ENCODE measurements at places on chromosomes 5 and 9. TPM values are rescaled to one million over a fixed set of nuclear protein-coding genes. Genes with fewer than 3 reads are reported as not detected.

GRCh38 chr5:98999631-99000030 lies 70.8 kb upstream of the CHD1 start:
- no peak overlapping the region for H3K4me3 ChIP-seq
- no peak for DNase-seq
- no peaks in the 10 kb centered on the region for H3K36me3 ChIP-seq
- no peak overlapping the region for H3K27ac ChIP-seq
- no peaks in the 10 kb centered on the region for H3K4me1 ChIP-seq

GRCh38 chr9:27653246-27653645 lies 80.0 kb upstream of the C9orf72 start:
- H3K27me3 ChIP-seq = no peaks in the 10 kb centered on the region
- H3K4me3 ChIP-seq = no peak overlapping the region
- H3K27ac ChIP-seq = no peak overlapping the region
- no peaks in the 10 kb centered on the region for H3K4me1 ChIP-seq

Gene FOXI1
- total RNA-seq = not detected

DNA sequence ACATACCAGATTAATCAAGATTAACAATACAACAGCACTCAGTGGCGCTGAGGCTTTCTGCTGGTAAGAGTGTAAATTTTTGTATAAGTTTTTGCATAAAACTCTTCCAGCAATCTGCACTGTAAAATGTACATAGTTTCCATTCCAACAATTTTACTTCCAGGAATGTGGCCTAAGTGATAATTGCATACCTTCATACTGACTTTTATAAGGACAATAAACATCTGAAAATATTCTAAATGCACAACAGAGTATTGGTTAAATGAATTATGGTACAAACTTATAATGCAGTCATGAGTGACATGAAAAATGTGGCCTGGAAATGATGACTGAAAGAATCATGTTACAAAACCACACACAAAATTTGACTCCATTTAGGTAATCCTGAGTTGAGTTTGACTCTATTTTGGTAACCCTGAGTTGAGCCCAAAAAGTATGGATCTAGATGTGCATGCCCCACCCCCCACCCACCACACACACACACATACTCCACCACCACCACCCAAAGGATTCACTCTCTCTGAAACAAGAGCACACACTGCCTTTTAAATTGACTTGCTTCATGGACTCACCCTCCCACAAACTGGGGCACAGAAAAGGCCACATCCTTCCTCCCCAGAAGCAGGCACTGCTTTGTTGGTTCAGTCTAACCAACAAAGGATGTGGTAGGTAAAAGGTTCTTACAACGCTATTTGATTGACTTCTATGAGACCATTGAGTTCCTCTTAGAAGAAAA lies 137.6 kb downstream of the SUSD1 start:
- H3K27me3 ChIP-seq = no peaks in the 10 kb centered on the region
- no peak for DNase-seq
- no peak overlapping the region for H3K4me3 ChIP-seq
- no peak overlapping the region for H3K27ac ChIP-seq
- H3K4me1 ChIP-seq = no peaks in the 10 kb centered on the region
- H3K36me3 ChIP-seq = no peaks in the 10 kb centered on the region

Gene INVS
- total RNA-seq = 46.0 TPM

Gene SLC36A2
- total RNA-seq = not detected

Gene PCDHA3
- total RNA-seq = 1.2 TPM

- H3K4me1 ChIP-seq = no peaks in the 10 kb centered on the region
- peak overlapping the region; percentile 98 for H3K27ac ChIP-seq
- peak overlapping the region; percentile 69 for H3K4me3 ChIP-seq
- no peaks in the 10 kb centered on the region for H3K27me3 ChIP-seq
- peak; percentile 6 for DNase-seq
- H3K36me3 ChIP-seq = no peaks in the 10 kb centered on the region
These were observed 1.3 kb downstream of the ARSB start for GRCh38 chr5:78983601-78984438.

DNA sequence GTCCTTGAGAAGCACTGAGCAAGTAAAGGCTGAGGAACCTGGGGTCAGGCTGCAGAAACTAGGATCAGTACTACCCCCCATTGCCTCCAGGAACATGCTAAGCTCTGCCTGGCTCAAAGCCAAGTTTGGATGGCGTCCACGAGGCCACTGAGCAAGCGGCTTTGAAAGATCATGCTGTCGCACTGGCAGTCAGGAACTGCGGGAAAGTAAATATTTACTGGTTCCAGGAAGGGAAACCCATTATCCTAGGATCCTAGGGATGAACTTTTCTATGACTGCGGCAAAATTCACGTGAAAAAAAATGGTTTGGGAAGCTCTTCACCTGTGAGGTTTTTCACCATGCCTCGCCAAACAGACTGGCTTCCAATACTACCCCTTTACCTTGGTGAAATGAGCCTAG lies 75.3 kb upstream of the PJA2 start:
- peak; percentile 81 for DNase-seq
- no peak overlapping the region for H3K4me3 ChIP-seq
- H3K27ac ChIP-seq = no peak overlapping the region
- H3K27me3 ChIP-seq = no peaks in the 10 kb centered on the region

Gene CTXN3
- not detected for total RNA-seq

- H3K4me3 ChIP-seq = no peak overlapping the region
- no peak overlapping the region for H3K27ac ChIP-seq
- no peak for DNase-seq
- H3K27me3 ChIP-seq = no peaks in the 10 kb centered on the region
These were observed 40.7 kb downstream of the WDR36 start for GRCh38 chr5:111132731-111133435.

DNA sequence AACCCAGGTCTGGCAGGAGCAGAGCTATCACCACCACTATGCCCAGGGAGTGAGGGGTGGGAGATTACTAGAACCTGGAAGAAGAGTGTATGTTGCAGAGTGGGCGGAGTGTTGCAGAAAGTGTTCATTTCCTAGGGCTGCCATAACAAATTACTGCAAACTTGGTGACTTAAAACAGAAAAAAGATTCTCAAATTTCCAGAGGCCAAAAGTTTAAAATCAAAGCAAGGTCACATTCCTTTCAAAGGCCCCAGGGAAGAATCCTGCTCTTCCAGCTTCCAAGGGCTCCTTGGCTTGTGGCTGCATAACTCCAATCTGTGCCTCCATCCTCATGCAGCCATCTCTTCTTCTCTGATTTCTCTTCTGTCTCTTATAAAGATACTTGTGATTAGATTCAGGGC lies 30.6 kb upstream of the SPINK4 start:
- no peaks in the 10 kb centered on the region for H3K4me1 ChIP-seq
- H3K36me3 ChIP-seq = no peaks in the 10 kb centered on the region
- DNase-seq = no peak
- H3K27ac ChIP-seq = no peak overlapping the region
- H3K4me3 ChIP-seq = no peak overlapping the region

Gene RETREG1
- 22.1 TPM for total RNA-seq

DNA sequence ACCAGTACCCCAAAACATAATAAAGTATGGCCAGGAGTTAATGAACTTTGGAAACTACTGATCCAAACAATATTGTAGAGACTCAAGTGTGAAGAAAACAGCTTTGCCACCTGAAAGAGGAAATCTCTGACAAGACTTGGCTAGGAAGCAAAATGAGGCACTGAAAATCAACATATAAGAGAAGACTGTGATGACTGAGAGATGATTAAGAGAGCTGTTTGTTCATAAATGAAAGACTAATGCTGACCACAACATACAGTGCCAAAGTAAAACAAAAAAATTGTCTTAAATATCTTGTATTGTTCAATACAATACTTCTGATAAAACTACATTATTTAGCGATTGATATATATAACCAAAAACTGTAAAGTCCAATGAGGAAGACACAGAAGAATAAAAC lies 7.2 kb downstream of the RC3H2 start:
- H3K27me3 ChIP-seq = no peaks in the 10 kb centered on the region
- H3K27ac ChIP-seq = no peak overlapping the region
- peaks cover 8% of the 10 kb centered on the region for H3K36me3 ChIP-seq
- no peak overlapping the region for H3K4me3 ChIP-seq
- DNase-seq = no peak

Gene PCDHGA2
- total RNA-seq = 4.3 TPM

DNA sequence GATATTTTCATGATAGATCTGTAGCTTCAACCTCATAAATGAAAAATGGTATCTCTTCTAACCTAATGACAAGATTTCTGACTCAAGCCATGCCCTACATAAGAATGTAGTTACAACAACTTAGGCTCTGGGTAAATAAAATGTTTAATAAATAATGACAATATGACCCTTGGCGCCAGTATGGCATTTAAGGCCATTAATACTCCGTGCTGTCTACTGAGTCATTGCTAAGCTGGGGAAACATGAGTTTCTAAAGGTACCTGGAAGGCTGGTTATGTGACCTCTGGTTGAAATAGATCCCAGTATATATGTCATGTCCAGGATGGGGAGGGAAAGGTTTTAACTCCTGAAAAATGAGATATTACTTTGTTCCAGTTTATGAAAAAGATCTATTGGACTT lies 58.0 kb upstream of the CEMIP2 start:
- H3K36me3 ChIP-seq = no peaks in the 10 kb centered on the region
- H3K4me3 ChIP-seq = no peak overlapping the region
- H3K27ac ChIP-seq = no peak overlapping the region
- no peak for DNase-seq

Gene HMCN2
- total RNA-seq = 4.9 TPM

GRCh38 chr5:39057734-39058133 lies 16.5 kb downstream of the RICTOR start:
- DNase-seq = no peak
- no peaks in the 10 kb centered on the region for H3K27me3 ChIP-seq
- no peak overlapping the region for H3K4me3 ChIP-seq
- no peaks in the 10 kb centered on the region for H3K36me3 ChIP-seq

Gene SPRY4
- total RNA-seq = 22.8 TPM

- no peak for DNase-seq
- peaks cover 5% of the 10 kb centered on the region for H3K4me1 ChIP-seq
- no peaks in the 10 kb centered on the region for H3K27me3 ChIP-seq
These were observed 19.4 kb downstream of the CCNH start for GRCh38 chr5:87393331-87393730.

Gene RNF208
- total RNA-seq = 2.3 TPM

Gene FABP6
- total RNA-seq = not detected

Gene FCHO2
- 51.0 TPM for total RNA-seq

Gene GARIN3
- total RNA-seq = not detected

DNA sequence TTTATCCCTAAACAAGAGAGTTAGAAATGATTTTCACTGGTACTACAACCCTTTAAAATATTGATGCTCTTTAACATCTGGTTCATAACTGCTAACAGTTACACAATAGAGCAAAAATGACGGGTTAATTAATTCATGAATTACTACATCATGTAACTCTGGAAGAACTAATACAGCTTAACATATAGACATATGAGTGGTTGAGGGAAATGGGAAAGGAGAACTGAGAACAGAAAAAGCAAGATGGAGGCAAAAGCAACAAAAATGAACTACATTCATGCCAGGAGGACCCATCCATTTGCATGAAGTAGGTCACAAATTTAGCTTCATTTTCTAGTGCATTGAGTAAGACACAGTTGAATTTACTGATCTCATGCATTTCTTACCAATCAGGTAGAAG lies 61.8 kb downstream of the C9 start:
- DNase-seq = no peak
- no peak overlapping the region for H3K27ac ChIP-seq
- no peaks in the 10 kb centered on the region for H3K27me3 ChIP-seq
- no peak overlapping the region for H3K4me3 ChIP-seq
- H3K4me1 ChIP-seq = no peaks in the 10 kb centered on the region
- no peaks in the 10 kb centered on the region for H3K36me3 ChIP-seq

Gene CKS2
- total RNA-seq = 7.8 TPM

- no peak overlapping the region for H3K27ac ChIP-seq
- no peaks in the 10 kb centered on the region for H3K36me3 ChIP-seq
- no peaks in the 10 kb centered on the region for H3K4me1 ChIP-seq
- H3K27me3 ChIP-seq = no peaks in the 10 kb centered on the region
- H3K4me3 ChIP-seq = no peak overlapping the region
These were observed 26.3 kb upstream of the ARSI start for GRCh38 chr5:150329038-150329437.

DNA sequence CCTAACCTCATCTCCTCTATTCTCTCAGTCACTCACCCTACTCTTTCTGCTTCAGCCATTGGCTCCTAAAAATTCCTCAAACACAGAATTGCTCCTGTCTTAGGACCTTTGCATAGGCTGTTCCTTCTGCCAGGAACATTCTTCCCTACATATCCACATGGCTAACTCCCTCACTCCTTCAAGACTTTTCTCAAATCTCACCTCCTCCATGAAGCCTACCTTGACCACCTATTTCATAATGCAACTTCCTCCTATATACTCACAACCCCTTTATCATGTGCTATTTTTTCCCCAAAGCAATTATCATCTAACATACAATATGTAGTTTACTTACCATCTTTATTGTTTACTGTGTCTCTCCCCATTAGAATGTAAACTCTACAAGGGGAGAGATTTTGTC lies 45.8 kb downstream of the ARL15 start:
- no peak overlapping the region for H3K4me3 ChIP-seq
- no peaks in the 10 kb centered on the region for H3K27me3 ChIP-seq
- H3K4me1 ChIP-seq = no peaks in the 10 kb centered on the region
- no peaks in the 10 kb centered on the region for H3K36me3 ChIP-seq

Measured in thyroid gland (tissue), 4 donors.